ENCODE measurements at places on chromosomes 11 and 22. TPM values are rescaled to one million over a fixed set of nuclear protein-coding genes. Genes with fewer than 3 reads are reported as not detected.

DNA sequence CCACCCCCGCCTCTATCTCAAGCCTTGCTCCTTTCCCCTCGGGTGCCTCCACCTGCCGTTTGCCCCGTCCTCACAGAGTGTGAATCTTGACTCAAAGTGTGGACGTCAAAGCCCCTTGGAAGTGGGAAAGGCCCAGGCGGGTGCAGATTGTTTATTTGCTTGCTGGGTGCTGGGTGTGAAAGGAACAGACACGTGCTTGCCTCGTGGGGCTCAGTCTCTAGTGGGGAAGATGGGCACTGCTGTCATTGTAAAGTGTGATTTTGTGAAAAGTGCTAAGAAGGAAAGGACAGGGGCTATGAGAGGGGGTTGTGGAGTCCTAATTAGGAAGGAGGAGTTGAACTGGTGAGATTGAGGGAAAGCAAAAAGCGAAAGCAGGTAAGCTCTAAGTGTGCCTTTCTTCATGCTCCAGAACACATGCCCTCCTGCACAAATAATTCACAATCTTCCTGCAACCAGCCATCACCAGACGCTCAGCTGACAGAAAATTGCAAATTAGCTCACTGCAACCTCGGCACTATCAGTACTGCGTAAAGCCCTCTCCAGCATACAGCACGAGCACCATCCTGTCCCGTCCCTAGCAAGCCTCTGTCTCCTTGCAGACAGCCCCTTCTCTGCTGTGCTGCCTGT is 9.7 kb upstream of the GCAT start:
- no peaks in the 10 kb centered on the region for H3K27me3 ChIP-seq

ARSA gene
- total RNA-seq, result 44.2 TPM

RRAS2 gene
- 32.7 TPM for total RNA-seq

KCNK4 gene
- 0.98 TPM for total RNA-seq

GRCh38 chr11:61769946-61770683 is 17.7 kb downstream of the MYRF start:
- no peaks in the 10 kb centered on the region for H3K36me3 ChIP-seq
- H3K27ac ChIP-seq, result no peak overlapping the region
- H3K27me3 ChIP-seq, result no peaks in the 10 kb centered on the region
- no peaks in the 10 kb centered on the region for H3K4me1 ChIP-seq
- no peak for DNase-seq

DEFB131B gene
- not detected for total RNA-seq

- H3K4me1 ChIP-seq, result no peaks in the 10 kb centered on the region
- peak; percentile 64 for DNase-seq
- no peaks in the 10 kb centered on the region for H3K27me3 ChIP-seq
- no peak overlapping the region for H3K27ac ChIP-seq
- H3K36me3 ChIP-seq, result no peaks in the 10 kb centered on the region
Observed at GRCh38 chr11:223884-224283, 12.3 kb downstream of the SIRT3 start.

C22orf31 gene
- not detected for total RNA-seq

DNA sequence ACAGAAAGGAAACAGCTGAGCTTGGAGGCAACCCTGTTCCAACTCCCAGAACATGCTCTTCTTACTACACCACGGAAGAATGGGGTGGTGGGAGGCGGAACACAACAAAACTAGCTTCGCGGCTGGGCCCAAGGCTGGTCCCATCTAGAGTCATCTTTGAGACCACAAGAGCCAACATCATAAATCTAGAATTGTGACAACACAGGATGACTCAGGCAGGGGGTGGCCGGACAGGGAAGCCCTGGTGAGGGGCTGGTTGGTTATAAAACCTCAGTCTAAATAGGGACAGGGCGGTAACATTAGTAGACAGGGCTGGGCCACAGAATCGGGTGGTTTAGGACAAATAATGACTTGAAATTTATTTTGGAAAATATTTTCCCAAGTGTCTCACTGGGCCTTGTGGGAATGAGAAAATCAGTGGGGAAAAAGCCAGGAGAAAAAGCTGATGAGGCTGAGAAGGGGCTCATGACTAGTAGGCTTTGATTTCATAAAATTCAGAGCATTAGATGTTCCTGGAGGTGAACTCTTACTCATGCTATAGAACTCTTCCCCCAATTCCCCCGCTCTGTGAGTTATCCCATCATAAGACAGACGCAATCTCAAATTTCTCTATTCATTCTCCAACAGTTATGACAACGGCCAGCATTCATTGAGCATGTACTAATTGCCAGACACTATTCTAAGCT is 151.8 kb upstream of the TIMP3 start:
- no peaks in the 10 kb centered on the region for H3K27me3 ChIP-seq
- peak; percentile 98 for DNase-seq
- no peaks in the 10 kb centered on the region for H3K36me3 ChIP-seq
- H3K27ac ChIP-seq, result peak overlapping the region; percentile 87
- H3K4me3 ChIP-seq, result no peak overlapping the region

DLG2 gene
- total RNA-seq, result 10.1 TPM

DNA sequence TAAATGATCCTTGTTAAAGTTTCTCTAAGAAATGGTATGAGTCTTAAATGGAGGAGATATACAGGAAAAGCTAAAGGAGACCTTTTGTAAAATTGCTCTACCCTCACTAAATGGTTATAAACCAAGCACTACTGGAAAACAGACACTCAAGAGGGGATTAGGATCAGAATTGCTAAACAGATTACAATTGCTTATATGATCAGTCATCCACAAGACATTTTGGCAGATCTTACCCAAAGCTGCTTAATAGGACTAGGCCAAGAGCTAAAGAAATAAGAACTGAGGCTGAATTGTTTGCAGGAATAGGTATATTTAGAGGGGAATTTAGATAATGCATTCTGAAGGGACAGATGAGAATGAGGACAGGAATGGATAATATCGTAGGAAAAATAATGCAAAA is 9.5 kb downstream of the HARBI1 start:
- no peaks in the 10 kb centered on the region for H3K36me3 ChIP-seq
- DNase-seq, result no peak
- no peak overlapping the region for H3K4me3 ChIP-seq
- H3K27ac ChIP-seq, result no peak overlapping the region
- no peaks in the 10 kb centered on the region for H3K27me3 ChIP-seq
